ENCODE measurements at places on chromosomes 11 and 22.

GRCh38 chr11:134559602-134559962 lies 147.5 kb upstream of the B3GAT1 start:
- DNase-seq = no peak

DNA sequence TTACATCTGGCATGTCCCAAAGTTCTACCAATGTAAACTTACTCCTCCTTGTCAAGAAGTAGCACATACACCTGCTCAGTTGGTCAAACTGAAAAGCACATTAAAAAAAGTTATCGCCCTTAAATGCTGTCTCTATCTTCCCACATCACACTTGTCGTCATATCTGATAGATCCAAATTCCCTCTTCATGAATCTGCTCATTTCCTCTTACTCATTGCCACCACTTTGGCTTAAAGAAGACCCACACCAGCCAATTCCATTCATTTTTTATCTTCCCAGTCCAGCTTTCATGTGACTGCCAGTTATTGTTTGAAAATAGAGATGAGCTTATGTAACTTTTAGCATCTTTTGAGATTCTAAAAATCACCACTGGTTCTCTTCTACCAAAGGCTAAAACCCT lies 305.9 kb upstream of the MTNR1B start:
- DNase-seq = no peak

- DNase-seq = no peak
These were observed 101.4 kb downstream of the SYT9 start for GRCh38 chr11:7353100-7353499.

DNA sequence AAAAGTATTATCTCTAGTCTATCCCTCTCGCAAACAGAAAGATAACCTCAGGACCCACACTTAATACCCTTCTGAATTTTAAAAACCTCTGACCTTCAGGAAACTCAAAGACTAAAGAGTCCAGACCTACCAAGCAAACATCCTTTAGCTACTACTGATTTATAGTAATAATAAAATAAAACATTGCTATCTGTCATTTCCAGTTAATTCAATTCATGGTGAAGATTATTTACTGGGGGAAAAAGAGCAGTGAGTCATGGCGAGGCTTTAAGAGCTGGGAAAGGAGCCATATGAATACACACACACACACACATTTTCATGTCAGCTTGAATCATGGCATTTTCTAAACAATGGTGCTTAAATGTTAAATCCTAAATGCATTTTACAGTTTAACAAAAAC lies 87.1 kb downstream of the FAM76B start:
- no peak for DNase-seq

- DNase-seq = no peak
These were observed 429 bp downstream of the PGGHG start for GRCh38 chr11:289398-289711.

GRCh38 chr22:27903805-27904473 lies 15.1 kb downstream of the PITPNB start:
- DNase-seq = no peak

DNA sequence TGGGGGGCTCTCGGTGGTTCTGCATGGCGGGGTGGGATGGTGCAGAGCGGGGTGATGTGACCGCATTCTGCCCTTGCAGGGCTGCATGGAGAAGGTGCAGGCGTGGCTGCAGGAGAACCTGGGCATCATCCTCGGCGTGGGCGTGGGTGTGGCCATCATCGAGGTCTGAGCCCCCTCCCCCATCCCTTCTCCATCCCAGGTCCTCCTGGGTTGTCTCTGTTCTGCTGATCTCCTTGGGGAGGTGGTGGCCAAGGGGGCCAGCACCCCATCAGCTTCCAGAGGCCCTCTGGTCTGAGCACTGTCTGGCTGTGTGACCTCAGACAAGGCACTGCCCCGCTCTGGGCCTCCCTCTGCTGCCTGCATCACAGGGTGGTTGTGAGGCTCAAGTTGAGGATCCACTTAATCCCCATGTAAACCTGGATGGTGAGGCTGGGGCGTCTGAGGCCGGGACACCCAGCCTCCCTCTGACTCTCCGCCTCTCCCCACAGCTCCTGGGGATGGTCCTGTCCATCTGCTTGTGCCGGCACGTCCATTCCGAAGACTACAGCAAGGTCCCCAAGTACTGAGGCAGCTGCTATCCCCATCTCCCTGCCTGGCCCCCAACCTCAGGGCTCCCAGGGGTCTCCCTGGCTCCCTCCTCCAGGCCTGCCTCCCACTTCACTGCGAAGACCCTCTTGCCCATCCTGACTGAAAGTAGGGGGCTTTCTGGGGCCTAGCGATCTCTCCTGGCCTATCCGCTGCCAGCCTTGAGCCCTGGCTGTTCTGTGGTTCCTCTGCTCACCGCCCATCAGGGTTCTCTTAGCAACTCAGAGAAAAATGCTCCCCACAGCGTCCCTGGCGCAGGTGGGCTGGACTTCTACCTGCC lies 53.3 kb downstream of the CD82 start:
- no peak for DNase-seq

DNA sequence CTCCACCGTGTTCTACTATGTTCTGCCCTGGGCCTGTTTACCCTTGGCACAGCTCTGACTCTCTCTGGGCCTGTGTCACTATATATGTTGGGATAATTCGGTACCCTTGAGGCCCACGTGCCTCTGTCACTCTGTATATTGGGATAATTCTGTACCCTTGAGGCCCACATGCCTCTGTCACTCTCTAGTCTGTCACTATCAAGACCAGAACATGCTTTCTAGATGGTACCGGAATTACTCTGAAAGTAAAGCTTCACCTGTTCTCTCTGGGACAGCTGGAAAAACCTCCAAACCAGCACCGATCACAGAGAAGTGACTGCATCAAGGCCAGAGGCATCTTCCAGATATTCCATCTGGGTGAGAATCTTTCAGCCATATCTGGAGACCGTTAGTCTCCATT lies 9.3 kb upstream of the FCHSD2 start:
- no peak for DNase-seq

DNA sequence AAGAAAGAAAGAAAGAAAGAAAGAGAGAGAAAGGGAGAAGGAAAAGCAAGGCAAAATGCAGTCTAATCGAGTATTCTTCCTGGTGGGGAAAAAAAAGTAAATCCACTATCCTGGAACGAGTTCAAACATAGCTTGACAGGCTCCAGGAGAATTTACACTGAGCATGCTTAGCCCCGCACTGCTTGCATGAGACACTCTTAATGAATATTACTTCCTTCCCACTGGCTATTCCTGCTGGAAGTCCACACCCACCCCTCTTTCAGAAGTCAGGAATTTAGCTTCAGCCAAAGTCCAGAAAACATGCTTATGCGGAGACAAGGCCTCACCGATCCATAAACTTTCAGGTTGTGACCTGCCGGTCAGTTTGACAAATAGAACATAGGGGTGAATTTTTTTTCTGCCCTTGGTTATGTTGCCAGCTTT lies 251.8 kb upstream of the BLID start:
- DNase-seq = no peak

DNA sequence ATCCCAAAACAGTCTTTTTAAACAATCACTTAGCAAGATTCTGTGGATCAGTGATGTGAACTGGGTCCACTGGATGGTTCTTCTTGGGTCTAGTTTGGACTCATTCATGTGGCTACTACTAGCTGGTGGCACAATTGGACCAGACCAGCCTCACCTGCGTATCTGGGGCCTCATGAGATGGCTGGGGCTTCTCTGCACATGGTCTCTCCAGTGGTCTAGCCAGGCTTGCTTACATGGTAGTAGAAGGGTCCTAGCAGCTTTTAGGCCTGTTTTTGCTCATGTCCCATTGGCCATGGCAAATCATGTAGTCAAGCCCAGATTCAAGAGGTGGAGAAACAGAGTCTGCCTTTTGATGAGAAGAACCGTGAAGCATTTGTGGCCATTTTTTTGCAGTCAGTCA lies 94.0 kb downstream of the RRAS2 start:
- DNase-seq = no peak

GRCh38 chr11:128195057-128195751 lies 392.2 kb downstream of the ETS1 start:
- no peak for DNase-seq

- DNase-seq = no peak
These were observed 89.1 kb downstream of the SWAP70 start for GRCh38 chr11:9753021-9753420.

- no peak for DNase-seq
These were observed 175.4 kb downstream of the CWF19L2 start for GRCh38 chr11:107282195-107282594.

- no peak for DNase-seq
These were observed 37.9 kb downstream of the TENM4 start for GRCh38 chr11:79402912-79403311.

DNA sequence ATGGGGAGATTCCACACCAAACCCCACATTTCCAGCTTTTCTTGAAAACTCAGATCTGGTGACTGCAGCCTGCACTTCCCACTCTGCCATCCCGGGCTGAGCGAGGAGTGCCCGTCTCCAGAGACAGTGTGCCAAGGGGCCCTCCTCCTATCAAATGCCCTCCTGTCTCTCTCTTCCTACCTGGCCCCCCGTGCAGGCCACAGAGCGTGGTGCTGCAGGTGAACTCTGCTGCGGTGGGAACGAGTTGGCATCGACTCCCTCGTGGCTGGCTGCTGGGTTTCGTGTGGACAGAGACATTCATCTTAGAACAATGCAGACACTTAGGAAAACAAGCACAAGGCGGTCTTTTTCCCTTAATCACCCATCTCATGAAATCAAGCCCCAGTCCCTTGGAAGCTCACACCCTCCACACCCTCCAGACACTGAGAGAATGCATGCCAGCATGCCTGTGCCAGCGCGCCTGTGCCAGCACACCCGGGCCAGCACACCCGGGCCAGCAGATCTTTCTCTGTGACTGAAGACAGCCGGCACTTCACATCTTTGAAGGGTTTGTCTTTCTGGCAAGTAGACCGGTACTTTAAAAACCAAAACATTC lies 65.0 kb downstream of the PARVB start:
- DNase-seq = no peak

DNA sequence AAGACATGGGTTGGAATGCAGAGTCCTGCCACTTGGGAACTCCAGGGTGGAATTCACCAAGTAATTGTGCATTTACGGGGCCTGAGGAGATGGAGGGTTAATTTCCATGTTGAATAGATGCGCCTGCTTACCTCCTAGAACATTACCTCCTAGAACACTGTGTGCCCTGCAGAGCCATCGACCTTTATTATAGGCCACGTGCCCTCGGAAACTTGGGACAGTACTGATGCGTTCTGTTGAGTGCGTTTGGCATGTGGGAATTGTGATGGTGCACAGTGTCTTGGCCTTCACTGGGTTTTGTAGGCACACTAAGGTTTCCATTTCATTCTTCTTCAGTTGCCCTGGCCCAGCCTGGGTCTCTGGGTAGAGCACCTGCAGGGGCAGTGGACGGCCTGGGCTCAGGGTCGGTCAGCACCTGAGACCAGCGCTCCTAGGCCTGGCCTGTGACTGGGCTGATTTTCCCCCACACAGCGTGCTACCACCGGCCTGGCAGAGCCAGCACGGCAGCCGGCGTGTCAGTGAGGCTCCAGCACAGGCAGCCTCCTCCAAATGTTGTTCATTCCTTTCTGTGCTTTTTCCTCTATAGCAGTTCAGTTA lies 12.7 kb downstream of the TRMU start:
- no peak for DNase-seq

DNA sequence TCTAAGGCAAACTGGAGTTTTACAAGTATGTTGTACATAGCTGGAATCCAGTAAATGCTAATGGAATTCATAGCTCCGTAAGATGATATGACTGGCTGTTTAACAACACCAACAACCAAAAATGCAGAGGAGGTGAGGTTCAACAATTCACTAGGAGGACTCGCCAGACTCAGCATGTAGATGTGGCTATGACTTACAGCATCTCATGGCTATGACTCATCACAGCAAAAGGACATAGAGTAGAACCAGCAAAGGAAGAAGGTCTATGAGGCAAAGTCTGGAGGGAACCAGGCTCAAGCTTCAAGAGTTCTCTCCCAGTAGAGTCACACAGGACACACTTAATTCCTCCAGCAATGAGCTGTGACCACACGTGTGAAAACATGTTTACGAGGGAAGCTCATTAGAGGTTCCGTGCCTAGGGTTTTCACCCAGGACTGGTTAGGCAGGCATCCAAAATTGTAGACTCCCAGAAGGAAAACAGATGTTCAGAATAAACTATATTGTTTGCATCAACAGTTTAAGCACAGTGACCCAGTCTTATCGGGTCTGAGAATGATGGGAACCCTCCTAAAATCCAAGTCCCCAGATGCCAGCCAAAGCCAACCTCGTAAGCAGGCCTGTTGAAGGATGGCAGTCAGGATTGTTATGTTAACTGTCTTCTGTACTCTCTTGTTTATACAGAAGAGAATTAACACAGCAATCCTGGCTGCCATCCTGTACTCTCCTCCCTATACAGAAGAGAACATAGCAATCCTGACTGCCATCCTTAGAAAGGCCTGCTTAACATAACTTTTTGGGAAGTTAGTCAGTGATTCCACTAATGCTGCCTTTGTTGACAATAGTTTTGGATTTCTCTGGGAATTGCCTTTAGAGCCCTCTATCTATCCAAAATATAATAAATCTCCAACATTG lies 116.6 kb downstream of the LARGE1 start:
- DNase-seq = no peak

- no peak for DNase-seq
These were observed 5.0 kb downstream of the ASCL2 start for GRCh38 chr11:2265396-2265795.

GRCh38 chr22:44550711-44551491 lies 52.9 kb upstream of the RTL6 start:
- no peak for DNase-seq

GRCh38 chr11:34651551-34651950 lies 30.7 kb downstream of the EHF start:
- DNase-seq = no peak

DNA sequence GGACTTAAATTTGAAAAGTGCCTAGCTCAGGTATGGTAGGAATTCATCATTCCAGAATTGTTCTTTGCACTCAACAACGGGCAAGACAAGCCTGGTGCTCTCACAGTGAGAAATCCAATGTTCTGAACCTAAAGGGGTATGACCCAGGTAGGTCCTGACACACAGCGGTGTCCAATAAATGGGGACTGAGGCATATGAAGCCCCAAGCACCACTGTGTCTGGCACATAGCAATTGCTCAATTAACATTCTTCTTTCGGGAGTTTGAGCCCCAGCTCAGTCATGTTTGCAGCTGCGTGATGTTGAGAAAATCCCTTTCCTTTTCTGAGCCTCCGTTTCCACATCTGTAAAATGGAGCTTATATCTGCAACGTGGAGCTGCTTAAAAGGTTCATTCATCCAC lies 535.8 kb downstream of the MIAT start:
- no peak for DNase-seq

DNA sequence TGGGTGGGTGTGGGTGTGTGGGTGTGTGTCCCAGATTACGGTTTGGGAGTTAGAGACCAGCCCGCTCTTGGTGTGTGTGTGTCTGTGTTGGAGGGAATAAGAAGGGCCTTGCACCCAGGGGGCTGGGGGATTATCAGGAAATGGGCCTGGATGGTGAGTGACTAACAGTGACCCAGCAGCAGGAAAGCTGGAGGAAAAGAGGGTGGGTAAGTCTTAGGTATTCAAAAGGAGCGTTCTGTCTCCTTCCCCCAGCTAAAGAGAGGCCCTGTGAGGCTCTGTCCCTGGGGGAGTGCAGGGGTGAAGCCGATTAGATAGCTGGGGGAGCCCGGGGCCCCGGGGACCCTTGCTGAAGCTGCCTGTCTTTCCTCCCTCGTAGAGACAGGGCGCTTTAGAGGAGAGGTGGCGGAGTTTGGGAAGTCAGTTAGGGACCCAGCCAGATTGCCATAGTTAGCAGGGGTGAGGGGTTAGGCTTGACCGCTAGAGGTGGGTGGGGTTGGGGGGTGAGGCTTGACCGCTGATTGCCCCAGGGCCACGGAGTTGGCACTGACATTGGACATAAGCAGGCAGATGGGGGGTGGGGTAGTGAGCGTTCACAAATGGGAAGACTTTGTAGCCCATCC lies 1.5 kb downstream of the OAF start:
- DNase-seq = no peak
